ENCODE measurements at places on chromosomes 6 and 20.

GRCh38 chr6:82589509-82590206 is 226.0 kb downstream of the TPBG start:
- no peak for DNase-seq

DNA sequence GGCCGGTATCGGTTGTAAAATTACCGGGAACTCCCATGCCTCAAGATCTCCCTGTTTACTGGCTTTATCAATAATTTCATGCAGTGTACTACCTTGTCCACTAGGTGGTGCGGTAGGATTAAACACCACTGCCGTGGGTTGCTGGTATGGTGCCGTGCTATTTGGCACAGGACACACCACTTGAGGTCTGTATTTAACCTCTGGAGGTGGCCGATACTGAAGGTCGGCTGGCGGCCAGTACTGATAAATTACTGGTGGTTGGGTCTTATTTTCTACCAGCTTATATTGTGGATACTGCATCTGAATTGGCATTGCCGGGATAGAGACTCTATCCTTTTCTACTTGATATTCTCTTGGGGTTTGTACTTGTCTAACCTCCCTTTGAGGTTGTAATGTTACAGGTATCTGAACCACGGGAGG is 14.3 kb upstream of the PTCRA start:
- DNase-seq: peak; percentile 97

DNA sequence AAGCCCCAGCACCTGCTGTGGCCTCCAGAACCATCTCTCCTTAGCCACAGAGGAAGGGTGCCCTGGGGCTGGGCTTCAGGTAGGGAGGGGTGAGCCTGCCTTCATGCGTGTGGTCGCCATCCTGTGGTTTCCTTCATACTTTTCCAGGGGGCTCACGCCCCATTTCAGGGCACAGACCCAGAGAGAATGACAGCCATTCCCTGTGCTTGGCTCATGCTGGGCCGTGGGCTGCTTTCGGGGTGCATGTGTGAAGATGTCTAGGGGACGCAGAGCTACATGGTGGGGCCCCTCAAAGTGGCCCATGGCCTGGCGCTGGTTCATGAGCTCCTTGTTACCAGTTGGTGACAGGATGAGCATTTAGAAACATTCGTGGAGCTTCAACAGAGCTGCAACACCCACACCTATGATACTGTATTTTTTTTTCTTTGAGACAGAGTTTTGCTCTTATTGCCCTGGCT is 190.3 kb upstream of the SLC24A3 start:
- no peak for DNase-seq

DNA sequence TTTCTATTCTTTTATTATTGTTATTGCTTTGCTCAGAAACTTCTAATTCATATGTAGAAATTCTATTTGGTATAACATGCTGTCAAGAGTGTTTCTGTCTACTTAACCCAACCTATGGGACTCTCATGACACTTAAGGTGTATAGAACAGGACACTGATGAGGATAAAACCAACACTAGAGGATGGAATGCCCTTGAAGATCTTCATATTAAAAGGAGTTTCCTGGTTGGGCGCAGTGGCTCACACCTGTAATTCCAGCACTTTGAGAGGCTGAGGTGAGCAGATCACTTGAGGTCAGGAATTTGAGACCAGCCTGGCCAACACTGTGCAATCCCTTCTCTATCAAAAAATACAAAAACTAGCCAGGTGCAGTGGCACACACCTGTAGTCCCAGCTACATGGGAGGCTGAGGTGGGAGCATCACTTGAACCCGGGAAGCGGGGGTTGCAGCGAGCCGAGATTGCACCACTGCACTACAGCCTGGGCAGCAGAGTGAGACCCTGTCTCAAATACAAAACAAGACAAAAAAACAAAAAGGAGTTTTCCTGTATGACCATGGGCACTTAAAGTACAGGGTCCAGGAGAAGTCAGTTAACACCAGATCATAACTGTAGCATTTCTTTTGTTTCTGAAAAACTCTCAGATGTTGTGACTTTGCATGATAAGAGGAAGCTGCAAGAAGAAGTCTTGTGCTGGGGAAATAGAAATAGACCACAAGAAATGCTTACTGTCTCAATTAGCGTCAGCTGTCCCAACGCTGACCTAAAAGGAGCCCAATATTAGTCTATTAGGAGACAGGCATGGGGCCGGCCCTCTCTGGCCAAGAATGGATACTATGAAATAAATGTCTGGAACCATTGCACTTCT is 38.9 kb upstream of the CD2AP start:
- DNase-seq: no peak

DNA sequence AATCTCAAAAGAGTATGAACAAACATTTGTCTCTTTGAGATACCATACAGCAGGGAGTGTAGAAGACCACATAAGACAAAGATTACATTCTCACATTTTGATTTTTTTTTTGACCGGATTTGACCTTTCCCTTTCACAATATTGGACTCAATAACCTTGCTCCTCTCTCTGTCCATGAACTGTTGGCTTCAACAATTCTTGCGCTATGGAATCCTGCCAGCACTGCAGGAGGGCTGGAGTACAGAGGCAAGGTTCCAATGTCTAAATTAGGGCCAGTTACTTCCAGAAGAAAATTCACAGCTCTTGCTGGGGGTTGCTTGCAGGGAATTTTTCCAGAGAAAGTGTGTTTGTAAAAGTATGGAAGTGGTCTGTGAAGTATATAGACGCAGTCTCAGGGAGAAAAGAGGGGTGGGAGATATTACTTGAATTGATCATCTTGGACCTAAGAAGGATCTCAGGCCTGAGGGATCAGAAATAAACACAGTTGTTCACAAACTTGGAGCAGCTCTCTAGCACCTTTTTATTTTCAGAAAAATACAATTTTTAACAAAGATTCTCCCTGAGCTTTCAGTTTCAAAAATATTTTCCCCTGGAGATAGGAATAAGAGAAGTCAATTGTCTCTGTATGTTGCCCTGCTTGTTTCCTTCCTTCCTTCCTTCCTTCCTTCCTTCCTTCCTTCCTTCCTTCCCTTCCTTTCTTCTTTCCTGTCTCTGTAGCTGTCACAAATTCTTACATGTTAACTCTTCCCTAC is 765.9 kb downstream of the BCKDHB start:
- no peak for DNase-seq

GRCh38 chr20:54038961-54039360 is 31.4 kb downstream of the BCAS1 start:
- no peak for DNase-seq

DNA sequence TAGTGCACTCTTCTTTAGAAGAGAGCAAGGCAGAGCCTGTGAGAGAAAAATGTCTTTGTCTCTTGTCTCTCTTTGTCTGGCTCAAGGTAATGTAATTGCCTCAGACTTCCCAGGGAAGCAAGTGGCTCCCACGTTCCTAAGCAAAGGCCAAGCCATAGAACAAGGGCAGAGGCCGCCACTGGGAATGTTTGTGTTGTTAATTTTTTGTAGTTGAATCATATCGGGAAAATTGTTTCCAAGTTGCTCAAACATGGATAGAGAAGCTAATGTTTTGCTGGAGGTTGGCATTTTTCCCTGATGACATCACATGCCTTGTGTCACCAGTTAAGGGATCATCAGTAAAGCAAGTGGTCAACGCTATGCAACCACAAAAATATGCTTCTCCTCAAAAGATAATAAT is 211.5 kb upstream of the FOXA2 start:
- DNase-seq: no peak

GRCh38 chr6:37200085-37200484 is 30.1 kb downstream of the PIM1 start:
- no peak for DNase-seq

DNA sequence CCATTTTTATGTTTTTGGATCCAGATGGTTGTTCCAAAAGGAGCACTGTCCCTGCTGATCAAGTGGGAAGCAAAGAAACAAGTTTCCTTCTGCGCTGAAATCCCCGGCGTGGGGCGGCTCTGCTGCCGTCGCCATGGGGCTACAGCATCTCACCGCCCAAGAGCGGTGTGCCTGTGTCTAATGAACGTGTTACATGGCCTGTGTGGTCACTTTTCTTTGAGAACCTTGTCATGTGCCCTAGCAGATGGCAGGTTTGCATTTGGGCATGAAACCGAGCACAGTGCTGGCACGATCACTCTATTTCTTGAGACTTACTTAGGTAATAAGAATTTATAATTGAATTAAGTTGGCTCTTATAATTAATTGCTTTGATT is 51.9 kb downstream of the ZDHHC14 start:
- DNase-seq: no peak

- DNase-seq: peak; percentile 70
Measured at GRCh38 chr6:36724514-36725390, 27.1 kb downstream of the RAB44 start.
